ENCODE measurements at places on chromosomes 3 and 15.
A peak's percentile ranks its signal among the peaks of the same experiment; 100 is the strongest.

DNA sequence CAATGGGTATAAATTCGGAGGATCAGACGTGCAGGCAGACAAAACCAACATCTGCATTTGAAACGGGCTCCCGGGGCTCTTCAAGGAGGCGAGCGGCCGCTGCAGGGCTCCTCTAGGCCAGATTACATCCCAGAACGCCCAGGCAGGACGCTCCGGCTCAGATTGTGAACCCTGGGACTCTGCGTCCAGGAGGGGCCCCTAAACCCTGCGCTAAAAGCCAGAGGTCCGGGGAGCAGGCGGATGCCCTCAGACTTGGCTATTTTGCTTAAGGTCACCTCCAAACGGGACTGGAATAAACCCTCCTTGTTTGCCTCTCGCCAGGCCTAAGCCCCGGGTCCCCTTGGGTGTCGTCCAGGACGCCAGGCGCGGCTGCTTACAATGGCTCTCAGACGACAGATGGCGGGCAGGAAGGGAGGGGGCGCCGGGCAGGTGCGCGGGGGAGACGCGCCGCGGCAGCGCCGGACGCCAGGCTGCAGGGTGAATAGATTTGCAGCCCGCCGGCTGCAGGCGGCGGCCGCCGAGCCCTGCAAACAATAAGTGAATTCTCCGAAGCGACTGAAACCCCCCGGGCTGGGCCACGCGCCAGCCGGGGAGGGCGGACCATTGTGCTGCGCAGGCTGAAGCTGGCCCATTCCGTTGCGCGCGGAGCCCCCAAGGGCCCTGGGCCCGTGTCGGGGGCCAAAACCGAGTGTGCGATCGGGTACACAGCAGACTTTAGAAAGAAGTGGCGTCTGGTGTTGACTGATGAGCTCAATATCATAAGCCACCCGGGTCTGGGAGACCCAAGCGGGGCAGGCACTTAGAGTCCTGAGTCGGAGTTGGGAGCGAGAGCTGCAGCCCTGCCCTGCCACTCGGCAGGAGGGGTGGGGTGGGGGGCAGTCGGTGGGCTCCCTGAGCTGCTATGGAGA, 32.3 kb upstream of the AMOTL2 start:
- no peak for DNase-seq

DNA sequence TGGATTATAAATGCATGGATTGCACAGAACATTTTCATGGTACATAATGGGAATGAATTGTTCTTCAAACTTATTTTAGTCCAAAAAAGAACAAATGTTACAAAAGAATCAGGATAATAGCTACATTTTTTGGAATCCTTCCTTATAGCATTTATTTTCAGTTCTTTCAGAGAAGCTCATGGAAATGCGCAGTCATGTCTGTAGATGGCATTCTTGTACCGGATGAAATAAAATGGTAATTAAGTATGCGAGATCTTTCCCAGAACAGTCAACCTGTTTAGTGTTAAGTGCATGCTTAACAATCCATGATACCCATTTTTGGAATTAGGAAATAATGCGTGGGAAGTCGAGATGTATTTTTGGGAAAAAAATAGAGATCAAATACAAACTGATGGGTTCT, 38.2 kb upstream of the GOLGA8B start:
- no peak for DNase-seq

DNA sequence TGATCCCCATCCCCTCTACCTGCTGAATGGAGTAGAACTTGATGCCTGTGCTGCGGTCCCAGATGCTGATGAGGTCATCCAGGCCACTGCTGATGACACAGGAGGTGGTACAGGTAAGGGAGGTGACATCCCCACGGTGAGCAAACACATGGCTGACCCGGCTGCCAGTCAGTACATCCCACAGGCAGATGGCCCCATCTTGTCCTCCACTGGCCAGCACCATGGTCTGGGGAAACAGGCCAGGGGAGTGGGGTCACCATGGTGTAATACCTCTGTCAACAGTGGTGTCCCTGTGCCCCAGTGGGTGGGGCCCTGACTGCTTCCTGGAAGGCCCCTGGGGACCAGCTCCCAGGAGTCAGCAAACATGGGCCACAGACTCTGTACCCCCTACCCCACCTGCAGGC, 33.3 kb downstream of the PTPN23 start:
- no peak for DNase-seq

- DNase-seq, result no peak
Observed at GRCh38 chr15:43286074-43286473, 19.3 kb upstream of the TGM5 start.

GRCh38 chr3:183259621-183260020, 6.6 kb downstream of the B3GNT5 start:
- no peak for DNase-seq

DNA sequence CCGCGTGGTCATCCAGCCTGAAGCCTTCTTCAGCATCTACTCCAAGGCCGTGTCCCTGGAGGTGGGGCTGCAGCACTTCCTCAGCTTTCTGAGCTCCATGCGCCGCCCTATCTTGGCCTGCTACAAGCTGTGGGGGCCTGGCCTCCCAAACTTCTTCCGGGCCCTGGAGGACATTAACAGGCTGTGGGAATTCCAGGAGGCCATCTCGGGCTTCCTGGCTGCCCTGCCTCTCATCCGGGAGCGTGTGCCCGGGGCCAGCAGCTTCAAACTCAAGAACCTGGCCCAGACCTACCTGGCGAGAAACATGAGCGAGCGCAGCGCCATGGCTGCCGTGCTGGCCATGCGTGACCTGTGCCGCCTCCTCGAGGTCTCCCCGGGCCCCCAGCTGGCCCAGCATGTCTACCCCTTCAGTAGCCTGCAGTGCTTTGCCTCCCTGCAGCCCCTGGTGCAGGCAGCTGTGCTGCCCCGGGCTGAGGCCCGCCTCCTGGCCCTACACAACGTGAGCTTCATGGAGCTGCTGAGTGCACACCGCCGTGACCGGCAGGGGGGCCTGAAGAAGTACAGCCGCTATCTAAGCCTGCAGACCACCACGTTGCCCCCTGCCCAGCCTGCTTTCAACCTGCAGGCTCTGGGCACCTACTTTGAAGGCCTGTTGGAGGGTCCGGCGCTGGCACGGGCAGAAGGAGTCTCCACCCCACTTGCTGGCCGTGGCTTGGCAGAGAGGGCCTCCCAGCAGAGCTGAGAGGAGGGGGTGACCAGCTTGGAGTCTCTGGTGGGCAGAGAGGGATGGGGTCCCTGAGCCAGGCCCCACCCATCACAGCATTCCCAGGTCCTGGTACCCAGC, 37.9 kb downstream of the GOLGA6A start:
- no peak for DNase-seq

- no peak for DNase-seq
Observed at GRCh38 chr3:36362216-36362615, 18.1 kb upstream of the STAC start.

GRCh38 chr3:186880406-186880805, 37.9 kb downstream of the ADIPOQ start:
- DNase-seq, result no peak

DNA sequence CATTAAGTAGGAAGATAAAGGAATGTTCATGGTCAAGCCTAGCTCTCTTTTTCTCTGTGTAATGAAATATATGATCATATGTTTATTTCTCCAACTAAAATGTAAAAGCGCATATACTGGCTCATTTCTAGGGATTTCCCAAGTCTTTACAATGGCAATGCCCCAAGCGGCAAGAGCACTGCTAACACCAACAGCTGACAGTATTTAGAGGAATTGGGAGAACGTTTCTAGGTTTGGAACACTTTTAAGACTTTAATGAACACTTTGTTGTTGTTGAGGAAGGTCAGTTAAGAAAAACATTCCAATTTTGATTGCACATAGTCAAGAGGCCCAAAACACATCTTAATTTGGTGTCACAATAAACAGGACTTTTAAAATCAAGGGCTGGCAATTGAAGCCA, 132.7 kb downstream of the ATP8B4 start:
- no peak for DNase-seq

DNA sequence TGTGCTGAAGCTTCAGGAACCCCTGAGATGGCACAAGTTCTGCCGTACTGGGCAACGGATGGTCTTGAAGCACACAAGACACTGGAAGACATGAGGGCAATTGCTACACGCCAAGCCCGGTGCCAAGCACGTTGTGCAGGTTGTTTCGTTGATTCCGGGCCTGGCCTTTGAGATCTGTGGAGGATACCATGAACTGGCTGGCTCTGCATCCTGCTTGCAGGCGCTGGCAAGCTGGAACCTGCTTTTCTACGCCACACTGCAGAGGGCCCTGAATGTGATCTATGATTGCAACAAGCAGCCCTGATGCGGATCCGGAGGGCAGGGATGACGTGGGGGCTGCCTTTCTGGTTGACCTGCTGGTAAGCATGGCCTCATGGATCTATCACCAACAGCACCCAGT, 262.5 kb upstream of the ATP10A start:
- no peak for DNase-seq

DNA sequence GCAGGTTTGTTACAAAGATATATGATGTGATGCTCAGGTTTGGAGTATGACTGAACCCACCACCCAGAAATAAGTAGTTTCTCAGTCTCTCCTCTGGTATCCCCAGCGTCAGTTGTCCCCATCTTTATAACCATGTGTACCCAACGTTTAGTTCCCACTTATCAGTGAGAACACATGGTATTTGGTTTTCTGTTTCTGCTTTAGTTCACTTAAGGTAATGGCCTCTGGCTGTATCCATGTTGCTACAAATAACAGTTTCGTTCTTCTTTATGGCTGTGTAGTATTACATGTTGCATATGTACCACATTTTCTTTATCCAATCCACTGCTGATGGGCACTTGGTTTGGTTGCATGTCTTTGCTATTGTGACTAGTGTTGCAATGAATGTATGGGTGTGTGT, 132.3 kb downstream of the LMLN start:
- no peak for DNase-seq

DNA sequence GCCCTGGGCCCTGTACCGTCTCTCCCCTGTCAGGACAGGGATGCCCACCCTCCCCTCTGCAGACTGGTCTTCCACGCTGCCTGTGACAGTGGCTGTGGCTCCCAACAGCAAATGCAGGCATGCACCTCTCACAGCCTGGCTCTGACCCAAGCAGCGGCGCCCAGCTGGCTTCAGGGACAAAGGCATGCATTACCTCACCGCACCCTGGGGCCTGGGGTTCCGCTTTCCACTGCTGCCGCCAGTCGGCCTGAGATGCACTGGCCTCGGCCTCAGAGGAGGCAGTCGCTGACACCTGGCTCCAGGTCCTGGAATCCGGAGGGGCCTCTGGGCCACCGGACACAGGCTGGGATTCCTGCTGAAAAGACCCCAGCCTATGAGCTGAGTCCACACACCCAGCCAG, 70.3 kb downstream of the SCN5A start:
- DNase-seq, result peak; percentile 10

GRCh38 chr3:187064210-187065115, 74.8 kb downstream of the RPL39L start:
- DNase-seq, result peak; percentile 73

GRCh38 chr3:150727653-150728502, 24.2 kb upstream of the ERICH6 start:
- DNase-seq, result no peak

DNA sequence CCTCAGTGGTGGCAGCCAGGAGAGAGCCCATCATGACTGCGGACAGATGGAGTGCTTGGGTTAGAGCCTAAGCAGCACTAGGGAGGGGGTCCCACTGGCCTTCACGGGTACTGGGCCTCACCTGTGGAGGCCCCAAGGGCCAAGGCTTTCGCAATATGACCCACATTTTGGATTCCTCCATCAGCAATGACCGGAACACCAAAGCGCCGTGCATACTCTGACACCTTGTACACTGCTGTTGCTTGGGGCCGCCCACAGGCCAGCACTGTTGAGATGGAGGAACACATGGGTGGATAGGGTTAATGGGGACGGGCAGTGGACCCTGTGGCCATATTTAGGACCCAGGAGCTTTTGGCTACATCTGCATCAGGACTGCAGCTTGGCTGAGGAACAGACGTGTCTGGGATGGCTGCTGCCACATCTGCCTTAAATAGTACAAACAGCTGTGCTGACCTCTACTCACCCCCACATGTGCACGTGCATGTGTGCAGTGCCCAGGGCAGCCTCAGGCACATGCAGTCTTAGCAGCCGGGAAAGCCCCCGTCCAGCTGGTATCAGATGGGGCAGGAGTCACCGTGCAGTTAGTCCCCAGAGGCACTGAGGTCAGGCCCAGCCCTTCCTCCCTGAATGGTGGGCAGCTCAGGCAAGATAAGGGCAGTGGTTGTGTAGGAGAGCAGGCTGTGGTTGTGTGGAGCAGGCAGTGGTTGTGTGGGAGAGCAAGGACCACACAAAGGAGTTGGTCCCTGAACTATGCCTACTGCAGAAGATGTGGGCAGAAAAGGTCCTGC, 3.3 kb downstream of the NDUFAF3 start:
- no peak for DNase-seq

DNA sequence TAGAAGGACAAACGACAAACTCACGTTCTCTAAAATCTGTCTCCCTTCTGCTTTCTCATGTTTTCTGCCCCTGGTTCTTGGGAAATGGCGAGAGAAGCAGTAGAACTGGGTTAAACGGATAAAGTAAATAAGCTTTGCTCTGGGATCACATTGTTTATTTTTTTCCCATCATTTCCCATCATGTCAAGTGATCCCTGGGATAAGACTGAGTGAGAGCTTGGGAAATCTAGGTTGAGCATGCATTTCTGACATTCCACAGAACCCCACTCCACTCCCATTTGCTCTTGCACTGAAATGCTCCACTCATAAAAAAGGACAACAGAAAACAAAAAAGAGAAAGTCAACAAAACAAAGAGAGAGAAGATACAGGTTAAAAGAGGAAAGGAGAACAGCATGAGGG, 69.1 kb downstream of the SEMA6D start:
- no peak for DNase-seq

GRCh38 chr3:187247398-187247797, 44.1 kb downstream of the MASP1 start:
- no peak for DNase-seq

GRCh38 chr3:188956839-188957489, 214.8 kb upstream of the TPRG1 start:
- DNase-seq, result no peak

- DNase-seq, result peak; percentile 60
Observed at GRCh38 chr3:58874248-58874741, 175.5 kb downstream of the CFAP20DC start.

DNA sequence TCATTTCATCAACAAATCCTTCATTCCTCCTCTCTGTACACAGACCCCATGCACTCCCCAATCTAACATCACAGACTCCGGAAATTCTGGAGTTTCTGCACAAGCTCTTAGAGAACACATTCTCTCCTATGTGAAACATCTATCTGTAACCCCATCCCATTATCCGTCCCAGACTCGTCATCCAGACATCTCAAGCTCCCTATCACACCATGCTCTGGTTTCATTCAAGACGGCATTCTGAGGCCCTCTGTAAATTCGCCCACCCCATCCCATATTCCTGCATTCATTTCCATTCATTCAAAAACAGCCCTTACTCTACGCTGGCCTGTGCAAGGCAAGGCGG, 575 bp downstream of the LEO1 start:
- DNase-seq, result no peak

- DNase-seq, result no peak
Observed at GRCh38 chr3:94269763-94270162, 206.9 kb downstream of the NSUN3 start.
